ENCODE measurements at places on chromosomes 1 and 21. TPM values are rescaled to one million over a fixed set of nuclear protein-coding genes. Genes with fewer than 3 reads are reported as not detected.

SPRR3 gene
- total RNA-seq = not detected

DRAM2 gene
- 48.5 TPM for total RNA-seq

DNA sequence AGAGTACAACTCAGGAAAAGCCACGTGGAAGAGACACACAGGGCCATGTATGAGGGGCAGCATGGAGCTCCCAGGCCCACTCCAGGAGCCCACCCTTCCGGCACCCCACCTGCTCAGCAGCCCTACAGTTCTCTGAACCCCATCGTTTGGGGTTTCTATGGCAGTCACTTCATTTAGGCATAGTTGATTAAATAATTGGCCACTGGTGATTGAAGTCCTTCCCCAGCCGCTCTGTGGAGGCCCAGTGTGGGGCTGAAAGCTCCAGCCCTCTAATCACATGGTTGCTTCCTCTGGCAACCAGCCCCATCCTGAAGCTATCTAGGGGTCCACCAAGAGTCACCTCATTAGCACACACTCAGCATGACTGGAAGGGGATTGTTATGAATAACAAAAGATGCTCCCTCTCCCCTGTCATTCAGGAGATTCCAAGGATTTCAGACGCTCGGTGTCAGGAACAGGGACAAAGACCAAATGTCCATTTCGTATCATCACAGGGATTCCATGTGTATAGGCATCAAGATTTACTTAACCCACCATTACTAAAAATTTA is 12.2 kb upstream of the S100A7A start:
- DNase-seq = no peak

DNA sequence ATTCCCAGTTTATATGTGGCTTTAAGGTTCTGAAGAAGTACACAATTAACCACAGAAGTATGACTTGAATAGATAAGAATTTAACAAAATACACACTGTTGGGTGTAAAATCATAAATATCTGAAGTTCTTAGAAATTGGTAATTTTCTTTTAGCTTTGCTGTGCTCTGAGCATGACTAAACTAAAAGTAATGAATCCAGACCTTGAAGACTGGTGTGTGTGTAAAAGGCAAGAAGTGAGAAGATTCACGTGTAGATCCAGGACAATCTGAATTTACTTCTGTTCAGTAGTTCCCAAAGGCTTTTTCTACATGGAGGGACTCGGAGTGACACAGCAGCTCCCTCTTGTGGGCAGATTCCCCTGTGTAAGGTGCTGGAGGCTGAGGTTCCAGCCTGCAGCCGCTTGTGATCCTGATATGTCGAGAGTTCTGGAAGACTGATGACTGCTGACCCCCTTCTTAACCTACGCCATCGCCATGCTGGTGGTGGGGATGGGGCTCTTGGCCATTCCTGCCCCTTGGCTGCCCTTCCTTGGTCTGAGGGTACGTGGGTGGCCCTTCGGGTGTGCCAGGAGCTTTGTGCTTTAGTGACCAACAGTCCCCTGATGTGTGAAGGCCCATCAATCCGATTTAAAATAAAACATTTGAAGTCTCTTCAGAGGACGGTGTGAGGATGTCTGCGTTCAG is 62.7 kb downstream of the ADARB1 start:
- peak; percentile 98 for DNase-seq

DNA sequence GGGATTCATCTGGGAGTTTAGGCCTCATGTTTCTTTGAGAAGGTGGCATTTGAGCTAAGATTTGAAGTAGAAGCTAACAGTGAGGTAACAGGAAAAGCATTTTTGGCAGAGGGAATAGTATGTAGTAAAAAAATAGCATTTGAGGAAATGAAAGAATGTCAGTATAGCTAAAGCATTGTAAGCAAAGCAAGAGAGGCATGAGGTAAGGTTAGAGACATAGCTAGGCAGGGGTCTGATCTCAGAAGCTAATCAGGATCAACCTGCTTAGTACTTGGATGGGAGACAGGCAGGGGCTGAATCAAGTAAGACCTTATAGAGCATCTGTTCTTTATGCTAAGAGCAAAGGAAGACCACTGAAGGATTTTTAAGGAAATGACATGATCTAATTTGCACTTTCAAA is 4.0 kb downstream of the POLR3C start:
- no peak for DNase-seq

DNA sequence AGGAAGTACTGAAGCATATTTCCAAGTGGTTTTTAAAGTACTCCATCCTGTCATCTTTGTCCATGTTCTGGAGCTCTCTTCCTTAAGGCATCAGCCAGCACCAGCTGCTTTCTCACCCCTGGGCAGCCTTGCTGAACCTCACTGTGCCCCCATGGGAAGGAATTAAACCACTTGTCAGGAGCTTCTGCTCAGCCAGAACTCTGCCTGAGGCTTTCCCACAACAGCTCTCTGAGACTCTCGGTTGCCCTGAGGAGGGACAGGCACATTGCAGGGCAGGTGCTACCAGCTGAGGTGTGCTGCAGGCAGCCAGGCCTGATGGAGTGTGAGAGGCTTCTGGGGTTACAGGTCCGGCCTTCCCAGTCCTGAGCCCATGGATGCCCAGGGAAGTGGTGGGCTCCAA is 30.9 kb downstream of the FAM163A start:
- DNase-seq = no peak

DNA sequence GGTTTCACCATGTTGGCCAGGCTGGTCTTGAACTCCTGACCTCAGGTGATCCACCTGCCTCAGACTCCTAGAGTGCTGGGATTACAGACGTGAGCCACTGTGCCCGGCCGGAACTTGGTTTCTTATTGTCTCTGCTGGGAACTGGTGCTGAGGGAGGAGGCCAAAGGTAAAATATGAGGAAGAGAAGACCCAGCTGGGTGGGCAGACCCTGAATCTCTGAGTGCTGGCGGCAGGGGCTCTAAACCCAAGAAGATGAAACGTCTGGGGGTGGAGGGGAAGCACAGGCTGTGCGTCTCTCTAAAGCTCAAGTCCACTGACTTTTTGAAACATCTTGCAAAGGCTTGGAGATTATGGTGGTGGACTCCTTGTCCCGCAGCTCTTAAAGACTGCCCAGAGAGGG is 82.0 kb upstream of the TLR5 start:
- DNase-seq = no peak

DNA sequence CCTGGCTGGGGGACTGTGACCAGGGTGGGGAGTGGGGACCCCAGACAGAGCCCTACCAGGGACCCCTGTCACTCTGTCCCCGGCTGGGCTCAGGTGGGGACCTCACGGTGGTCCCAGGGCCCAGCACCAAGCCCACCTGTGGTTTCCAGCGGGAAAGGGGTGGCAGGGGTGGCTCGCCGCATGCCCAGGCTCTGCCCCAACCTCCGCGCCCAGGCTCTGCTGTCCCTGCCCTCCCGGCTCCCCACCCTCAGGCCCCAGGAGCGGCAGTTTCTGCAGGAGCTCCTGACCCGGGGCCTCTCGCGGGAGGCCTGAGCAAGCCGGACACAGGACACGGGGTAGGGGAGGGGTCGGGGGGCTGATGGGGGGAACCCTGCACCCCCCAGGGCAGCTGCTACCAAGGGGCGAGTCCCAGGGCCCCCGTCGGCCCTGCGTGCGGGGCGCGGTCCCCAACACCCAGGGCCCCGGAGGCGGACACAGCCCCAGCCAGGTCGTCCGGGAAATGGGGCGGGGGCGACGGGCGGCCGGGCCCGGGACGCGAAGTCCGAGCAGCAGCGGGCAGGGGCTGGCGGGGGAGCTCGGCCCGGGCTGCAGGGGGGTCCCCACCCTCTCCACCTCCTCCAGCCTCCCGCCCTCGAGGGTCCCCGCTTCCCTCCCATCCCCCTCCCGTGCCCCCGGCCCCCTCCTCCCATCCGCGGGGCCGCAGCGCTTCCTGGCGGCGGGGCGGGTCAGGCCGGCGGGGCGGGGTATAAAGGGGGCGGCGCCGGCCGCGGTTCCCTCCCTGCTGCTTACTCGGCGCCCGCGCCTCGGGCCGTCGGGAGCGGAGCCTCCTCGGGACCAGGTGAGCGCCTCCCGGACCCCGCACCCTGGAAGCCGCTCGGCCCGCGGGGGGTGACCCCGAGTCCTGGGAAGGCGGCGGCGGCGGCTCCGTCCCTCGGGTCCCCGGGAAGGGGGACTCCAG is at the start of gene COL6A2:
Gene COL6A2, plus strand, starts transcription at position 777 of the 958 bp plus-strand sequence.
- DNase-seq = peak; percentile 61

DNA sequence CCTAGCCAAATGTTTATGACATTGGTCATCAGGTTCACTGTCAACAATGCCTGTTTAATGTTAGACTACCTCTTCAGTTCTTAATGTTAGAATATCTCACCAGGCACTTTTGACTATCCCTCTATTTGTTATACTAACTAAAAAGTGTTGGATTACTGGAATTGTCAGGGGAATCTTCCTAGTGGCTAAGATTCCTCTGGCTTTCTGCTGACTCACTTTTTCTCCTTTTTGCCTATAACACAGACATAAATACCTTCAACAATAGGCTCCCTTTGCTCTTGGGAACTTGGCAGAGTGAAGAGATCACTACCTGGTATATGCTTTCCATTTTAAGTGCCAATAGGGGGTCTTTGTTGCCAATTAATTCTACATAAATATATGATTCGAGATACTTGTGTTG is 68.5 kb downstream of the TMEM200B start:
- DNase-seq = no peak

- DNase-seq = no peak
Measured at GRCh38 chr21:31418377-31419001, 74.4 kb upstream of the TIAM1 start.

DNA sequence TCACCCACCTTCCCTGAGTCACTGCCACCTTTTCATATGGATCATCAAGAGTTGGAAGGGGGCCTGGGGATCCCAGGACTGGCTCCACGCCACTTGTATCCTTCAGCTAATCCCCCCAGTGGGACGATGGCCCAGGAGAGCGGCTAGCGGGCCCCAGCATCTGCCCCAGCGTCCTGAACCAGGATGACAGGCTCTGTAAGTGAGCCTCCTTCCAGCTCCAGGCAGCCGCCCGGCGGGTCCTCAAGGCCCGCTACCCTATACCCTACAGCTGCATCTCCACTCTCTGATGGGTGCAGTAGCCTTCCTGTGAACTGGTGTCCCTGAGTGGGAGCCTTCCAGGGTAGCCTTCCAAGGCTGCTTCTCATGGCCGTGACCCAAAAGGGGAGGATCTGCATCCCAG is 183.1 kb downstream of the ATG4C start:
- no peak for DNase-seq

All from mucosa of descending colon (tissue), 3 donors.